Left ventricle myocardium inferior (tissue), 1 donor: ENCODE measurements at places on chromosomes 4 and X.

- DNase-seq = no peak
These were observed 120.4 kb upstream of the SCML1 start for GRCh38 chrX:17616936-17617335.

DNA sequence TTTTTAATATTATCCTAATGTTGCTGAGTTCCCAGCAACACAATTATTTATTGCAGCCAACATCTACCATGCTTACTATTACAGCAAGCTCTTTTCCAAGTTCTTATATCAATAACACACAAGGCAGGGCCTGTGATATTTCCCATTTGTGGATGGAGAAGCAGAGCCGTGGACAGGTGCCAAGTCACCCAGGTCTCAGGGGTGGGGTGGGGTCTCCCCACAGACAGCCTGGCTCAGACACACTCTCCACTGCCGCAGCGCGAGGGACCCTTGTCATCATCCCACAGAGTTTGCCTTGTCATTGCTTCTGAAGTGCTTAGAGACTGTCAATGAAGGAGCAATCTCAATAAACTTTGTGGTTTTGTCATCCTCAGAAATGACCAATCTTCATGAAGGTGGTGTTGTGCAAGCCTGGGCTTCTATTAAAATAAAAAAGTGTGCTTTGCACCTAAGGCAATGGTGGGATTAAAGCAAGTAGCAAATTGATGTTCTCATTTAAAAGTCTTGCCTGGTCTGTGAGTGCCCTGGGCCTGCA lies 76.1 kb downstream of the SORBS2 start:
- no peak for DNase-seq

GRCh38 chrX:17459661-17460060 lies 84.7 kb downstream of the NHS start:
- DNase-seq = no peak

DNA sequence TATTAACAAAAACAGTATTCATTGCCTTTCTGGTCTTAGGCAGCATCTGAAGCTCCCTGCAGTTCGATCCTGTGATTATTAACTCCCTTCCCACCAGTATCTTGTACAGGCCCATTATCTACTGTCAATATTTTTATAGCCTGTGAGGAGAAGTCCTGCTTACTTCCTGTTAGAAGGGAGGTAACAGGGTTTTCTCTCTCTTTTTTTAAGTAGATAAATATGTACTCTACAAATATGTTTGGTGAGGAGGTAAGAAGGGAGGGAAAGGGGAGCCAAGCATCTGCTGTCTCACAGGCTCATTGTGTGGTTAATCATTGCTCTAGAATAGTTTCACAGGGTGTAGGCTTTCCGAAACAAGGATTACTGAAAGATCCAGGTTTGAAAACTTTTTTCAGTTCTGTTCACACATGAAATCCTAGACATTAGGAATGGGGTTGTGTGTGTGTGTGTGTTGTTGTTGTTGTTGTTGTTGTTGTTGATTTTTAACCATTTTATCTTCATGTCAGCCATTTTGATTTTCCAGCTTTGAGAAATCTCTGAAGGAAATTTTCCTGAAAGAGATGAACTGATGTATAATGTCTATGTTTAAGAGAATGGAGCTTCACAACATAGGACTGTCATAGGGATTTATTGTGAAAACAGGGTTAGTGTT lies 14.2 kb downstream of the ATOH1 start:
- DNase-seq = no peak

GRCh38 chr4:7467471-7467870 lies 32.7 kb upstream of the PSAPL1 start:
- no peak for DNase-seq

DNA sequence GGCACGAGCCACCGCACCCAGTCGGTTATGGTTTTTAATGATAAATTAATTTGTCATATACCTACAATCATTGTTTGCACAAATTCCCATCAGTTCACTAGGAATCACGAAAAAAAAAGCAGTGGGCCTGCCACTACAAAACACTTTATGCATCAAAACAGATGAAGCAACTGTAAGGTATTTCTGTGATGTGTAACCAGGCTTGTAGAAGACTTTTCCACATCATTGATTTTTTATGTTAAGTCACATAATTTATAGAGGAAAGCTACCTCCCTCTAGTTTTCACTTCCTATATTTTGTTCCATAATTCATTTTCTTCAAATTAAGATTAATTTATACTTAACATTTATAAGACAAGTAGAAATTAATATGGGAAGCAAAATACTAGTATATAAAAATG lies 6.7 kb upstream of the FAM200B start:
- no peak for DNase-seq

DNA sequence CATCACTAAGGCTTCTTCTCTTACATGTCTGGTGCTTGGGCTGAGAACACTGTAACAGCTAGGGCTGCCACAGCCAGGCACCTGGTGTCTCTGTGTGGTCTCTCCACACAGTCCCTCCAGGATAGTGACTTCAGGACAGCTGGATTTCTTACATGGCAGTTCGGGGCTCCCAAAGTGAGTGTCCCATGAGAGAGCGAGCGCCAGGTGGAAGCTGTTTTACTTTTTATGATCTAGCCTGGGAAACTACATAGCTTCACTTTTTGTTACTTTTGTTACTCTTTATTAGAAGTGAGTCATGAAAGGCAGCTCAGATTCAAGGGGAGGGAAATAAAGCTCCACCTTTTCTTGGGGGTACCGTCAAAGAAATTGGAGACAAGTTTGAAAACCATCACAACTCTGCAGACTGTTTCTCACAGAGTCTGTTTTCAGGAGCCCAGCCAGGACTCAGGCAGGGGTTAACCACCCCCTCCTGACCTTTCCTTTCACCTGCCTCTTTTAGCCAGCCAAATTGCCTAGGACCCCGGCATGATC lies 373.0 kb downstream of the MID1IP1 start:
- DNase-seq = no peak

GRCh38 chrX:92213786-92214185 lies 434.6 kb downstream of the PCDH11X start:
- DNase-seq = no peak

DNA sequence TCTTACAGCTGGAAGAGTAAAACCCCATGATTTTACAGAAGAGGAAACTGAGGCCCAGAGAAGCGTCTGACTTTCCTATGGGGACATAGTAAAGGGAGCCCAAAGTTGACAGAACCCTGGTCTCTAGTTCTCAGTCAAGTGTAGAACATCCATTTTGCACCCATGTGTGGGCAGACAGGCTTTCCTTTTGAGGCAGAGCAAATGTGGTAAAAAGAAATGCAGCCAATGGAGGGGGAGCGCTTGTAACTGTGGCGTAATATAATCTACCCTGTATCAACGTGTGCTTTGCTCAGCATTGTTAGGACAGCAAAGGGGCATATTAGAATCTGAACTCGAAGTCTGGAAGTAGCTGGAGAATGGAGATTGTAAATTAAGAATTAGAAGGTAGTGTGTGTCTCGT lies 8.8 kb downstream of the MAMLD1 start:
- no peak for DNase-seq

DNA sequence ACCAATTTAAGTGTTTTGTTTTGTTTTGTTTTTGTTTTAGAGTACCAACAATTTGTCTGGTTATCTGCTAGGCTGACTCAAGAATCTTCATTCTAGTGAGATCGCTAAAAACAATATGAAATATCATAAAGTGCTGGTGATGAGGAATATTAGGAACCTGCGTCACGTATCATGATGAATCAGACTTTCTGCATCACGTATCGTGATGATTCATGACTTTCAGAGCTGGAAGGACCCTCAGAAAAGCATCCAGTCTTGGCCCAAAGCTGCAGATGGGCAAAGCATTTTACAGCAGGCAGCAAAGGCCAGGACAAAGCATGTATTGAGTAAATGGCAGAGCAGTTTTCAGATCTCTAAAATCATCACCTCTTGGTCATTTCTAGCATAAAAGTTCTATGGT lies 278.0 kb upstream of the BOD1L1 start:
- DNase-seq = no peak

DNA sequence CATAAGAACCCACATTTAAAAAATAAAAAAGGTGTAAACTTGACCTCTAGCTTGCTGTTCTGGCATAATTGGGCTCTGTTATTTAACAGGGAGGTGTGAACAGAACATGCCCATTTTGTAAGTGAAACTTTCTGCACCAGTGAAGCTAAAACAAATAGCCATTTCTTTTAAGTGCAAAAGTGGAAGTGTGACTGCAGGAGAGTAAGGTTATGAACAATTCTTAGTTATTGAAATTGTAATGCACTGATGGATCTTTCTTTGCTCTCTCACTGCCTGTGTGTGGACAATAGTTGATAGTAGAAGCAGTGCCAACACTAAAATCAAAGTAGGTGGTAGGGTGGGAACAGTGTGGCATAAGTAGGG lies 12.6 kb downstream of the P2RY10 start:
- DNase-seq = no peak

DNA sequence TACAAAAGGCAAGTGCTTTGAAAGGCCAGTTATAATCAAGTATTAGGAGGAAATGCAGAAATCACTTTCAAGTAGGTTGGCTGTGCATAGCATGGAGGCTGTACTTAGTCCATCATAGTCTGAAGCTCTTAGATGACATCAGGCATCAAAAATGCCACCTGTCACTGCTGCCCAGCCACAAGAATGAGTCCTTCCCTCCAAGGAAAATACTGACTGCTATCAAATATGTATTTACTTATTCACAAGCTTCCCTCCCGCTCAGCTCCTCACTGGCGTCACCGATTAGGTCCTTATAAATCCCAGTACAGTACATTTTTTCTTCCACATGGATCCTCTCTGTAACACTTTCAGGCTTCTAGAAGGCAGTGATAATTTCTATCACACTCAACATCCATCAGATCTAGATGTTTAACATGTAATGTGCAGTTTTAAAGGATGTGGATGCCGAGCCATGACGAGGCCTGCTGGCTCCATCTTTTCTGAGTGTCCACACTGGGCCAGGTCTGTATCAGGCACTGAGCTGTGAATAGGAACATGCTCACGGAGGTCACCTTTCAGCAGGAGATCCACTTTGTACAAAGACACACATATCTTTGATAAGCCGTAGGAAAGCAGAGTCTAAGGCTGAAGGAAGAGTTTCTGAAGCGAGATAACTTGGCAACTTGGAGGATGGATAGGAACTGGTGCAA lies 121.9 kb downstream of the PALLD start:
- DNase-seq = no peak

DNA sequence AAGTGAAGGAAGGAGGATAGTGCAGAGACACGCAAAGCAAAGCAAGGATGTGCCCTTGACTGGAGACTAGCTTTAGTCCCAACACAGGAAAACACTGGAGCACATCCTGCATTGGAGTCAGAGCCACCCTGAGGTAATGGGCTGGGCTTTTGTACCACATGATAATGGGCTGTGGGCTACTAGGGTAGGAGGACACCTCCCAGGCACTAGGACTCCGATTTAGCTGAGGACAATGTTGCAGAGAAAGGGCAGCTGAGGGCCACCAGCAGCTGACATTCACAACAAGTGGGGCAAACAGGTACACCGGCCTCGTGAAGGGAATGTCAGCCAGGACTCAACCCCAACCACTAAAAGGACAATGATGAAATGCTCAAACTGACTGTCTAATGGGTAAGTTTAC lies 10.2 kb downstream of the SDAD1 start:
- no peak for DNase-seq

DNA sequence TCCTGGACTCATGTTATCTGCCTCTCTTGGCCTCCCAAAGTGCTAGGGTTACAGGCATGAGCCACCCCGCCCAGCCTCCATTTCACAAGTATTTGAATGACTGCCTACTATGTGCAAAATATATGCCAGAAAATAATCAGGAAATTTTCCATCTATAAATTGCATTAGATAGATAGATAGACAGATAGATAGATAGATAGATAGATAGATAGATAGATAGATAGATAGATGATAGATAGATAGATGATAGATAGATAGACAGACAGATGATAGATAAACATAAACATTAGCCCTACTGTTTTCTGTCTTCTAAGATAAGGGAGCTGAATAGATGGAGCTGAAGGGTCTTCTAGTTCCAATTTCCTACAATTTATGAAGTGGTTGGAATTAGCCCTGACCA lies 87.4 kb upstream of the TRIM2 start:
- DNase-seq = no peak

GRCh38 chrX:154401918-154402621 lies 3.9 kb downstream of the RPL10 start:
- no peak for DNase-seq

DNA sequence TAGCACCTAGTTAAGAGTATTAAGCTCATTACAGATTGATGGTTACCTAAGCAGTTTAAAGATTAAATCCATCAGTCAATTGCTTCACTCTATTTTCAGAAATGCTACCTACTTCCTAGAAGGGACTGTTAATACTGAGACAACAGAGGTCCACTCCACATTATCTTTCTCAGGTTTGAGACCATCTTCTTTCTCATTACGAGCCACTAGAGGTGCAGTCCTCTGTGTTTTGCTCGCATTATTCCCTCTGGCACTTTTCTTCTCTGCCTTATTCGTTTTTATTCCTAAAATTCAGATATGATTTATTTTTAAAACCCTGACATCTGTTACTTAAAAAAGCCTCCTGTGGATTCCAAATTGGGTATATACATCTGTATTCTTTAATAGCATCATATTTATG lies 459.1 kb downstream of the FSTL5 start:
- no peak for DNase-seq

DNA sequence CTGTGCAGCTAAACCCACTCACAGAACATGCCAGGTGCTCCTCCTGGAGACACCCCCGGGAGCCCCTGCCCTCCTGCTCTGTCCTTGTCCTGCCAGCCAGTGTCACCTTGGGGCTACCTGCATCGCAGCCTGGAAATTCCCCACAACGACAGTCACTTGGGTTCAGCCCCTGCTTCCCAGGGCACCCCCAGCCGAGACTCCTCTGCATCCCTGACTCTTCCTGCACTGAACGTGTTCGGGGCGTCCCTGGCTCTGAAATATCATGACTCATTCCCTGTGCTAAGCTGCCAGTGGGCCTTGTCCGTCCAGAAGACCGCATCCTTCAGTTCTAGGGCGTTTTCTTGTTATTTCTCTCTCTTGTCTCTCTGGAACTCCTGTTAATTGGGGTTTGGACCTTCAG lies 5.8 kb downstream of the CFAP99 start:
- DNase-seq = no peak

- no peak for DNase-seq
These were observed 167.8 kb downstream of the PCDH10 start for GRCh38 chr4:133316909-133317308.

- no peak for DNase-seq
These were observed 2.3 kb upstream of the PPP2R3B start for GRCh38 chrX:389021-389441.

DNA sequence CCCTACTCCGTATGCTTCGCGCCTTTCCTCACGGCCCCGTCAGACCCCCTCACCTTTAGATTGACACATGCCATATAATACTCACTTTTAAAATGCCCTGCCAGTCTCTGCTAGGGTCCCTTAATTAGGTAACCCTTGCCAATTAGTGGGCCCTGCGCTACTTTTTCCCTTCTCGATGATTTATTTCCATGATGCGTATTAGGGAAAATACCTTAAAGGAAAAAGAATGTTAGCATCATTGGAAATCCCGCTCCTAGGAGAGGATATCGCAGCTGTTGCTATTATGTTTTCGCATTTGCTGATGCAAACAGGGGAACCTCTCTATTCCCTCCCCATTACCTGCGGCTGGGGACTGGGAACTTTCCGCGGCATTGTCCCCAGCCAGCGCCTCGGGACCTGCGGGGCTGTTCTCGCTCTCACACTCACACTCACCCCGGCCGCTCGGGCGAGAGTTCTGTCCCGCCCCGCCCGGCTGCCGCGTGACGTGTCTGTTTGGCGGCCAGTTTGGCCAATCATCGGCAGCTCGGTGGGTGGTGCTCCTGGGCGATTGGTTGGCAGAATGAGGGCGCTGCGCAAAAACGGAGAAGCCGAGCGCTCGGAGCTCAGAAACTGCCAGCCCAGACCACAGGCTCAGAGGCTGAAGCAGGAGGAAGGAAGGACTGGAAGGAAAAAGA lies at the start of gene PCDH10:
TSS of gene PCDH10 (plus strand) at position 605 of the 674 bp plus-strand sequence. CDS start 847 bp downstream, outside the sequence.
- DNase-seq = peak; percentile 84

GRCh38 chr4:144901141-144901540 lies 196.9 kb downstream of the ANAPC10 start:
- DNase-seq = no peak
